ENCODE measurements at places on chromosomes 5 and 9.

- no peak for DNase-seq
Observed at GRCh38 chr5:134077926-134078580, 36.4 kb upstream of the TCF7 start.

- DNase-seq, result no peak
Observed at GRCh38 chr5:14302330-14302729, 159.2 kb downstream of the TRIO start.

DNA sequence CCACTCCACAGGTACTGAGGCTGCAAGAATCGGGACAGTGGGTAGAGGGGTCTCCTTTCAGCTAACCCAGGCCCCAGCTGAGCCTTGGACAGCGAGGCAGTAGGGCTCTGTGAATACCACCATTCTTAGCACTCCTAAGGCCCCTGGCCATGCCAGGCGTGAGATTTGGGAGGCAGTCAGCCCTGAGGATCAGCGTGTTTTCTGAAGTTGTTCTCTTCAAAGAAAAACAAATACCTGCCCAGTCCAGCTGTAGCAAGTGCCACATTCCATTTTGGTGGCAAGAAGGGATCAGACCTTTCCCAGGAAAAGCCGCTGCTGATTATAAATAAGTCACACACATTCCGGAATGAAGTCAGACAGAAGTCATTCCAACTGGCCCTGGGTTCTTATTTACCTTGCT, 47.8 kb downstream of the RALGPS1 start:
- DNase-seq, result no peak

- no peak for DNase-seq
Observed at GRCh38 chr5:72376381-72376780, 56.2 kb downstream of the PTCD2 start.

DNA sequence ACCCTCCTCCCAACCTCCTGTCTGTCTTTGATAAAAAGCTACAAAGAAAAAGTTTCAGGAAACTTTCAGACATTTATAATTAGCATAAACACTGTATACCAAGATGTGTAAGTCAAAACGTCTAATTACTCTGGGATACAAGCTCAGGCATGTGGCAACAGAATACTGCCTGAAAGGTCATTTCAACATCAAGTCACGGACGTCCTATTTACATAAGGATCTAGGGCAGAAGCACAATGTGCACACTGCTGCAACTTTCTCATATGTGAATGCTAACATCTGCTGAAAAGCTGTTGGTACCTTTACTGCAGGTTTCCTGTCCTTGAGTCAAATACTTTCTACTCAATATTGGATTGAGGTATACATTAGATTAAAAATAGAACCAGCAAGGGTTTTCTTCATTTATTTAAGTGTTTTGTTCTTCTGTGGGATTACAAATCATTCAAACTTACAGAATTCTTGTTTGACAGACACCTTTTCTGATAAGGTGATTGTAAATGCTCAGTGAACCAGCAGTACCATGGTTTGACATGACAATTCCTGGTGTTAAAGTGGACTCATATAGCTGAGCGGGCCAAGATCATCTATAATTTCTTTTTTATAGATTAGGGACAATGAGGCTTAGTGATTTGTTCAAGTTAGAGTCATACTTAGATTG, 36.8 kb downstream of the ELL2 start:
- DNase-seq, result no peak

GRCh38 chr9:109440117-109440515, 58.0 kb downstream of the PTPN3 start:
- no peak for DNase-seq

GRCh38 chr5:149143470-149143869, 2.2 kb downstream of the ABLIM3 start:
- DNase-seq, result no peak

GRCh38 chr9:85213650-85214607, 527.8 kb downstream of the AGTPBP1 start:
- DNase-seq, result no peak

- DNase-seq, result no peak
Observed at GRCh38 chr5:103690676-103691075, 128.1 kb upstream of the NUDT12 start.

DNA sequence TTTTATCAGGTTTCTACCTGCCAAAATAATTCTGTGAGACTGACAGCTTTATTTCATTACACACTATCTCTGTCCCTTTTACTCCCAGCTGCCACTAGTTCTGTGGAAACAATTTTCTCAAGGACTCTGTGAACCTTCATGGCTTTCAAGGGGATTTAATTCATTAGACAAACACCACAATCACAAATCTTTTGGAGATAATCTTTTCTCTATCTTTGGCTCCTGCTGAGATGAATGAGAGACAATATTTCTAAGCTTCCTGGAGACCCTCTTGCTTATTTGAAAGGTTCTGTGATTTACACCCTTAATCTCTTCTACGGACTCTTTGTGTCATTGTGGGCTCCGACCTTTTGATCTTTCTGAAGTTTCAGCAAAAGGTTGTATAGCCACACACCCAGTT, 222.6 kb downstream of the PRDM9 start:
- DNase-seq, result no peak

- DNase-seq, result no peak
Observed at GRCh38 chr5:74589204-74590056, 51.1 kb downstream of the ENC1 start.

DNA sequence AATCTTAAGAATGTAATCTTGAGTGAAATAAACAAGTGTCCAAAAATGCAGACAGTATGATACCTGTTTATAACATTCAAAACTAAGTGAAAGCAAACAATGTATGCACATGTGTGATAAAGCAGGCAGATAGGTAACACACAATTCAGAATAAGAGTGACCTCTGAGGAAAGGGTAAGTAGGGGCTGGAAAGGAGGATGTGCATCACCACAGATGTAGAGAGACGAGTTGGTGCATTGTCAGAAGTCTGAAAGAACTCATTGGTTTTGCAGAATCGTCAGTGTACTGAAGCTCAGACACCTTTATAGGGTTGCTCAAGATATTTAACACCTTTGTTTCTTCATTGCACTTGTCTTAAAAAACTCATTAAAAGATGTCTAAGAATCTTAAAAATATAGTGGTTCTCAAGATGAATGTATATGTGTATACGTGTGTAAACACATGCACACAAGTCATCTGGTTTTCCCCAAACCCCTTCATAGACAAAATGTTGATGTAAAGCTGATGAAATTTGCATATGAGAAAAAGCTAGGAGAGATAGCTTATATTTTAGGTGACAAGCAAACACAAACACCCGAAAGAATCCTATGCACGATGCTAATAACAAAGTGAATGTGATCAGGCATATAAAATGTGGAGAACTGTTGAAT, 197.6 kb upstream of the MEF2C start:
- DNase-seq, result no peak

GRCh38 chr9:95316794-95317118, 753 bp downstream of the FANCC start:
- no peak for DNase-seq

GRCh38 chr9:84146893-84147710, 166.5 kb downstream of the RMI1 start:
- no peak for DNase-seq

- DNase-seq, result no peak
Observed at GRCh38 chr5:103624675-103625074, 62.1 kb upstream of the NUDT12 start.

DNA sequence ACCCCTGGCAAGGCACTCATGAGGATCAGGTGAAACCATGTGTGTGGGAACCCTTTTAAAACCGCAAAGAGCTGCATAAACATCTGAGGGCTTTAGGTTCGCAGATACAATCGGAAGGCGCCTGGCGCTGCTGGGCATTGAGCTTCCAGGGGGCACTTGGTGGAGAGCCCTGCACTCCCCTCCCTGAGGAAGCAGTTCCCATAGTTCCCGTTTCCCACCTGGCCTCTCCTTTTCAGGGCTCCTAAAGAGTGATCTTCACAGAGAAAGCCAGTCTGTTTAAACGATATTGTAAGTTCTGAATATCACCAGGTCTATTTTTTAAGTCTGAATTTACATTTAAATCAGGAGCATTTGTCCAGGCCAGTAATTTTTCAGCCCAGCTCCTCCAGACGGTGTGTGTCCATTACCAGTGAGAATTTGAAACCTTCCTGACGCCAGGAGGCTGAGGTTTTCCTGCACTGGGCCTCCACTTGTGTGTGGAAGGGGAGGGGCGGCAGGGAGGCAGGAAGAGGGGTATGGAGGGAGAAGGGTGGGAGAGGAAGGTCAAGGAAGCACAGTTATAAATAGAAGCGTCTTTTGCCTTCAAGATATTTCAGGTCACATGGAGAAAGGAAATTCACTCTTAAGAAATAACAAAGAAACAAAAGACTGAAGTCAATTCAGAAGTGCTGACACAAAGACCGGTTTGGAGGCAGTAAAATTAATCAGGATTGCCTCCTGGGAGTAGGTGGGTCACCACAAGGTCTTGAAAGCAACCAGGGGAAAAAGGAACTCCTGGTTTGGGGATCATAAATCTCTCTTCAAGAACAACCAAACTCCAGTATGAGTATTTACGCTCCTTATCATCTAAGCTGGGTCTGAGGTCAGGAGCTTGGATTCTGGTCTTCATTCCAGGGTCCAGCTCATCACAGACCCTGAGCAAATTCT, 14.3 kb upstream of the MGAT1 start:
- no peak for DNase-seq

DNA sequence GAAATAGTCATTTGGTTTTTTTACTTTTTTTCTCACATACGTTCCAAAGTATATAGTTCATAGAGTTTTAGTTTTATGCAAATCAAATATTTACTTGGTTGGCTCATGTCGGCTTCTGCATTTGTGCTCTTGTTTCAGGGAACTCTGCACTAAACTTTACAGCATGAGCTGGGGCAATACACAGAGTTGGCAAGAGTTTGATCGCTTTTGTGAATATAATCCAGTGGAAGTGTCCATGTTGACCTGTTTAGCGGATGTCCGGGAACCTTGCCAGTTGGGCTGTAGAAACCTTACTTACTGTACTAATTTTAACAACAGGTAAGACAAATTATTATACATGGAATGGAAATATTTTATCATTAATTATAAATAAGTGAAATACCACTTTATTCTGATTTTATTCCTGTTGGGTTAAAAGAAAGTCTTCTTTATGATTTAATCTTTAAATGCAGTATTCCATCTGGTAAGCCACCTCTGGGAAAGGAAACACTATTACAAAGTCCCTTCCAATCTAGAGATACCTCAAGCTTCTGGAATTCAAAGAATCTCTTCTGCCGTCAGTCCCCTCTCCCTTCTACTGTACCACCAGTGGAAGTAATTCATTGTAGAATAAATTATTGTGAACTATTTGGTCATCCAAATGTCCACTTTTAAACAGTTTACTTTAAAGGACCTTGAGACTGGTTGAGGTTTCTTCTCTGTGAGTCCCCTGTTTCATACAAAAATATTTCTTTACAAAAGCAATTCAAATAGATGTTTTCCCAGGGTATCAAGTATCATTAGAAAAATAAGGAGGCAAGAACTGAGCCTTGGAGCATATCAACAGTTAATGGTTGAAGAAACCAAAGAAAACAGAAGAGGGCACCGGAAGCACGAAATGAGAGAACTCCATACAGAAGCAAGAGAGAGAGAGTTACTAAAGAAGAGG, 45.2 kb upstream of the GLIPR2 start:
- DNase-seq, result no peak

- no peak for DNase-seq
Observed at GRCh38 chr9:132461971-132462370, 52.0 kb downstream of the CFAP77 start.

- DNase-seq, result no peak
Observed at GRCh38 chr5:154421868-154422267, 23.9 kb upstream of the SAP30L start.

- DNase-seq, result no peak
Observed at GRCh38 chr5:35899800-35900199, 38.6 kb downstream of the CAPSL start.

DNA sequence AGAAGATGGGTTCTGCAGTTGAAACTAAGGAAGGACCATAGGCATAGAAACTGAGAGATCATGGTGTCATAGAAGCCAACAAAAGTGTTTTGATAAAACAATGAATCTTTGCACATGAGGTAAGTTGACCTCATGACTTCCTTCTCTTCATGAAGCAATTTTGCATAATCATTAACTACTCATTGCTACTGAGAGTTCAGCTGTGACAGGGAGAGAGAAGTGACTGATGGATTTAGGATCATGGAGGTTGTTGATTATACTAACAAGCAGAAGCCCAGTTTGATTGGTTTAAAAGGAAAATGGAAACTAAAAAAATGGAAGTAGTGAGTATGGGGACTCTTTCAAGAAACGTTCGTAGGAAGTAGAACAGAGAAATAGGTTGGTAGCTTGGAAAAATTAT, 51.2 kb downstream of the PARP8 start:
- DNase-seq, result no peak

GRCh38 chr5:38528162-38528703, 28.2 kb downstream of the LIFR start:
- no peak for DNase-seq

- DNase-seq, result no peak
Observed at GRCh38 chr5:92002721-92003274, 619.7 kb upstream of the ARRDC3 start.

GRCh38 chr5:95846554-95847260, 24.2 kb upstream of the GLRX start:
- DNase-seq, result no peak

DNA sequence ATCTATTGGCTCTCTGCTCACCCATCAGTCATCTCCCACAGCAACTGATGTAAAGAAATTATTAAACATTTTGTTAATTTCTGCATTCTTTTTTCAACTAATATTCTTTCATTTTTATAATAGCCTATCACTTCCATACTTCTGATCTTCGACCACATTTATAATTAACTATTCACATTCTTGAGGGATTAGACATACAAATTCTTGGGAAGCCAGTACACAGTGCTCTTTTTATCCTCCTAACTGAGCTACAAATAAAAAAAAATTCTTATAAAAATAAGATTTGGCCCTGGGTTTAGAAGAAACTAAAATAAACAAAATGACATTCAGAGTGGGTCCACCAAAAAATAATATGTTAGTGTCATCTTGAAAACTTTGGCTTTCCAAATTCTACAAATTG, 103.7 kb upstream of the ITGA1 start:
- no peak for DNase-seq

DNA sequence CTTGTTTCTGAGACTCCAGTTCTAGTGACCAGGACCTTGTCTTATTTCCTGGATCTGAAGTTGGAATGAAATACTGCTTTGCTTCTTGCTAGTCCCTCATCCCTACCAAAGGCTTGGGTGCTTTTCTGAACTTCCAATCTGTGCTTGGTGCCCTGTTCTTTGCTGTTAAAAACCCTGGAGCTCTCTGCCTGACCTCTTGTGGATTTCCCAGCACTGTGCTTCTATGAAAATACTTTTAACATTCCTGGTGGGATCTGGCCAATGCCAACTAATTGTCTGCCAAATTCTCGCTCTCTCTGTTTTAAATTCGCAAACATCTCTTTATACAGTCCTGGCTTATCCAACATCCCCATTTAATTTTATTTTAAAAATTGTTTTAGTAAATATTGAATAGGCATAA, 26.7 kb upstream of the CSNK1G3 start:
- no peak for DNase-seq

All from cortex of kidney (tissue), 1 donor.